ENCODE measurements at places on chromosomes 1 and 21.

GRCh38 chr1:181396811-181397210 lies 86.5 kb upstream of the CACNA1E start:
- no peak for DNase-seq

- no peak for DNase-seq
Observed at GRCh38 chr1:1437904-1438376, 2.5 kb downstream of the VWA1 start.

GRCh38 chr1:169548282-169548681 lies 38.0 kb downstream of the F5 start:
- DNase-seq = no peak

- no peak for DNase-seq
Observed at GRCh38 chr21:42654179-42654912, 925 bp downstream of the PDE9A start.

DNA sequence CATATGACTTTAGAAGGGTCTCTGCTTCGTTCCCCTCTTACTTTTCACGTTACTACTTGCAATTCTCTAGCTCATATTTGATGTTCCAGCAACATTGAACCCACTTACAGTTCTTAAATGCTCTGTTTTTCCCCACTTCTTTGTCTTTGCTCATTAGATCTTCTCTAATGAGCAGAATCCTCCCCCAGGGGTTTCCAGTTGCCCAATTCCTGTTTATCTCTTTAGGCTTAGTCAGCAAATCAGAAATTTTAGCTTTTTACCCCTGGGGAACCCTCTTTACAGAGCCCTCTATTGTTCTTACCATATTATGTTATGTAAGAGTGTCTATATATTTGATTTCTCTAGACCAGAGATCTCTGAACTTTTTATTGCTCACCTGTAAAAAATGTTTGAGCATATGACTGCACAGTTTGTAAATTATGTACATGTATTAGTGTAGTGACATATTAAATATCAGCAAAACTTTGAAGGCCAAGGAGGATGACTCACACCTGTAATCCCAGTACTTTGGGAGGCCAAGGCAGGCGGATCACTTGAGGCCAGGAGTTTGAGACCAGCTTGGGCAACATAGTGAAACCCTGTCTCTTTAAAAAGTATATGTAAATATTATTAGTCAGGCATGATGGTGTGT lies 71.4 kb downstream of the FNBP1L start:
- no peak for DNase-seq

DNA sequence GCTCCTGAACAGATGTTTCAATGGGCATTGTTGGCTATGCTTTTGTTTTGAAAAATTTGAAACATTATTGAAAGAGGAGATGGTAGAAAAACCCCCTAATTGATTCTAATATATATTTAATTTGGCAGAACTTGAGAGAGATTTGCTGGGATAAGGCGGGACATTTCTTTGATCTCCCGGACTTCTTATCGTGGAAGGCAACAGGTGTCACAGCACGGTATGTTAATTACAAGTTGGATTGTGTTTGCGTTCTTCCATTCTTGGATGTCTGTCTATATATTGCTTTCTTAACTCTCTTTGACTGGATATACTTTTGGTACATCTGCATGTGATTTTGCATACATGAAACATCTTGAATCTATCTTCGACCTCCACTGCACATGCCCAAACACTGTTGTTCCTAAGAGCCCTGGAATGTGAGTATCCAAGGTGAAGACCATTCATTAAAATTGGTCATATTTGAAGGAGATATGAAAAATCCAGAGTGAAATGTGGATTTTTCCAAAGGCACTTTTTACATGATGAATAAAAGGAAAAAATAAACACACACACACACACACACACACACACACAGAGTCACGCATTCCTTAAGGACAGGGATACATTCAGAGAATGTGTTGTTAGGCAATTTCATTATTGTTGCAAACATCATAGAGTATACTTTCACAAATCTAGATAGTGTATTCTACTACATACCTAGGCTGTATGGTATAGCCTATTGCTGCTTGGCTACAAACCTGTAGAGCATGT lies 81.9 kb downstream of the FGGY start:
- no peak for DNase-seq

DNA sequence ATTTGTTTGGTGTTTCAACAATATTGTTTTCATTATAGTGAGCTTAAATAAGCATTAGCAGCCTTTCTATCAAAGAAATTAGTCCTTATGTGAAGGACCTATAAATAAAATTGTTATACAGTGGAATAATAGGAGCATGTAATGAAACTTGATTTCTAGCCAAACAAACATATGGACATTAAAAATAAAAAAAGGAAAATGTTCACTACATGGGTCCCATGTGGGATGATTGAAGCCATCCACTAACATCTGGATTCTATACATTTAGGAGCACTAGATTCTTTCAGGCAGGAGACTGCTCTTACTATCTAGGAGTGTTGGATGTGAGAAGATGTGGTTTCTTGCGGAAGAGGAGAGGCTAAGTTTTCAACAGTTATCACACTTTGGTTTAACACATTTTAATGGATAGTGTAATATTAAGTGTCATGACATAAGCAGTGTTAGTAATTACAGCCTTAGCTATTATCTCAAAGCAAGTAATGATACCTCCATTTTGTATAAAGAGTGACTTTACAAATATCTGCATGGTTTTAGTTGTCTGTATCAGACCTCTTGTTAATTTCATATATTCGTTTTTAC lies 62.3 kb downstream of the LYPLAL1 start:
- DNase-seq = no peak

- DNase-seq = no peak
Observed at GRCh38 chr1:169041366-169041765, 65.1 kb upstream of the ATP1B1 start.

- DNase-seq = no peak
Observed at GRCh38 chr1:180092931-180093650, 61.6 kb upstream of the QSOX1 start.

DNA sequence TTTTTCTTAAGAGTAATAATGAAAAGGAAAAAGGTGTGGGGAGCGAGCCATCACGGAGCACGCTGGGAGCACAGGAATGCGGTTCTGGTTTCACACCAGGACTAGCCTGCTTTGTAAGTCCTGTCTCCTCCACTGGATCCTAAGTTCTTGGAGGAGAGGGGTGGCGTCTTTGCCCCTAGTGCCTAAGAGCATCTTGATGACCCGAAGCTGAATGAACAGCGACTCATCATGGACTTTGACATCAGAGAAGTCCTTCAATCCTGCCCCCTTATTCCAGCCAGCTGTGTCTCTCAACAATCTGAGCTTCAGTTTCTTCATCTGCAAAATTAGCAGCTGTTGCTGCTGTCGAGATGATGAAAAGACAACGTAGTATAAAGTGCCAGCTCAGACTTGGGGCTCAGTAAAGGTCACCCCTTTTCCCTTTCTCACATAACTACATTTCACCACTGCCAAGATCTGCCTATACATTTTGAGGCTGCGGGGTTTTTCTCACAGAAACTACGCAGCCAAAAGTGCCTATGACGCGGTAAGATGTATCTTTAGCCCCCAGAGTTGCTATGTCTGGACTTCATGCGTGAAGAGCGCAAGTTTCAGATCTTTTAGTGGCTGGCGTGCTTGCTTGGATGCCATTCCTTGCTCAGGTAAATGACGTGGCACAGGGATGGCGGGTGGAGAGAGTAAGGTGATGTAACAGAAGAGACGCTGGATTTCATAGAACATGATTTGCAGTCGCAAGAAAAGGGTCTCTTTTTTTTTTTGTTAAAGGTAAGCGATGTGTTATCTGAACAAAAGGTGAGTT lies 4.9 kb upstream of the PRDM2 start:
- DNase-seq = no peak

DNA sequence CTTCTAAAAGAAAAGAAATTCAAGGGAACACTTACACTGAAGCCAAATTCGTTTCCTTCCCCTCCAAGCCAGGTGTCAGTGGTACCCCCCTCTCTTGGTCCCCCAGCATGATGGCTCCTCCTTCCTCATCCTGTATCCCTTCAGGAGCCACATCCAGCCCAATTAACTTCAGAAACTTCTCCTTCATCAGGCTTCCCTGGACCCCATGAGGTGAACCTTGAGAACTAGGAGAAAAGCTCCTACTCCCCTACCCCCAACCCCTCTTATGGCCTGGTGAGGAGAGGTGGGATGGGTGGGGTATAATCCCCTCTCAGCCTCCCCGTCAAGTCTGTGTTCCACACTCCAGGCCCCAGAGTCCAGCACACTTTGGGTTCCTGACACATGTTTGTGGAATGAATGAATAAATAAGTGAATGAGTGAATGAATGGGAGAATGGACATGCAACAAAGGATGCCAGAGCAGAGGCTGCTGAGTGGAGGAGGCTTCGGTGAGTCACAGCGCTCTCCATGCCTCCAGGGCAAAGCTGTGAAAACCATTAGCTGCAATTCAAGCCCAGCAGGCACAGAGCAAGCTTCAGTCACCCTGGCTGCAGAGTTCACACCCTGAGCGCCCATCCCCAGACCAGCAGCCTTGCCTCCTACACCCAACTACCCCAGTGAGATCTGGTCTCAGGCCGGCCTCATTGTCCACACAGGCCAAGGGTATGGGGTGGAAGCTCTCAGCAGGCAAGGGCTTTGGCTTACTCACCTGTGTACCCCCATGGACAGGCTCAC lies 43.8 kb downstream of the BATF3 start:
- no peak for DNase-seq
